ENCODE measurements at places on chromosomes 2 and 18.

DNA sequence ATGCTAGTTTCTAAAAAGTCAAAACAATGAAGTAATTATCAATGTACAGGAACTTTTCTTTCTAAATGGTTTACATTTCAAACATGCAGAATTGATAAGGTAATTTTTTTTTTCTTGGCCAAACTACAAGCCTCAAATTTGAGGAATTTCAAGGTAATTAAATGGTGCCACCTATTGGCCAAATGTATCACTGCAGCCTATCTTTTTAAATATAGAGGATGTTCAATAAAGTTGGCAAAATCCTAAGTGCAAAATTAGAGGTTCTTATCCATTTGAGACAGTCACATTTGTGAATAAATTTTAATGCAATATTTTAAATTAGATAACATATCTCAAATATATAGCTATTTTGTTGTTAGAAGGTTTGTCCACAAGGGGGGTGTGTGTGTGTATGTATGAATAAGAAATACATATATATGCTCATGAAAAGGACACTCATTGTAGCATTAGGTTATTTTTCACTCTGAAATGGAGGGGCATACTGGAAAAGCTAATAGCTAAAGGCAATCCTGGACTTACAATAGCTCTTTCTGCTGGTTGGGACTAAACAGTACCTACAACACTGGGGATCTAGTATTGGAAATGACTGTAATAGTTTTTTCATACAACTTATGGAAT is 26.2 kb downstream of the MMADHC start:
- peak; percentile 61 for DNase-seq

GRCh38 chr2:126686286-126686685 is 30.3 kb downstream of the GYPC start:
- DNase-seq: no peak

DNA sequence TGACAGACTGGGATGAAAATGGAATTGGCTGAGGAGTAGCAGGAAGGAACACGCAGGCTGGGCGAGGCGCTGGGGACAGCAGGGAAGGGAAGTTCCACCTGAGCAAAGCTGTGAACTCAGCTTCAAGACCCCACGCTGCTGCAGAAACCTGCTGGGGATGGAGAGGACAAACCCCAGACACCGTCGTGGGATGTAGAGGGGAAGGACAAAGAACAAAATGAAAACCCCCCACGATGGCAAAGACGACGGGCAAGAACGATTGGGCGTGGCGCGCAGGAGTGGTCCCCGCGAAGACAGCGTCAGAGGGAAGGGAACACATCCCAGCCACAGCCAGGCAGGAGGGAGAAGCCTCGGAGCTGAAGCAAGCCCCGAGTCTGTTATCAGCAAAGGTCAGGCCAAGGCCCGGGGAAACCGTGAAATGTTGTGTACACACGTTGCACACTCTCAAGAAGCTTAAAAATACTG is 222.9 kb downstream of the NDUFA10 start:
- DNase-seq: no peak

- DNase-seq: no peak
These were observed 27.3 kb downstream of the MYCN start for GRCh38 chr2:15967415-15968279.

- no peak for DNase-seq
These were observed 68.4 kb downstream of the TANK start for GRCh38 chr2:161228511-161229240.

DNA sequence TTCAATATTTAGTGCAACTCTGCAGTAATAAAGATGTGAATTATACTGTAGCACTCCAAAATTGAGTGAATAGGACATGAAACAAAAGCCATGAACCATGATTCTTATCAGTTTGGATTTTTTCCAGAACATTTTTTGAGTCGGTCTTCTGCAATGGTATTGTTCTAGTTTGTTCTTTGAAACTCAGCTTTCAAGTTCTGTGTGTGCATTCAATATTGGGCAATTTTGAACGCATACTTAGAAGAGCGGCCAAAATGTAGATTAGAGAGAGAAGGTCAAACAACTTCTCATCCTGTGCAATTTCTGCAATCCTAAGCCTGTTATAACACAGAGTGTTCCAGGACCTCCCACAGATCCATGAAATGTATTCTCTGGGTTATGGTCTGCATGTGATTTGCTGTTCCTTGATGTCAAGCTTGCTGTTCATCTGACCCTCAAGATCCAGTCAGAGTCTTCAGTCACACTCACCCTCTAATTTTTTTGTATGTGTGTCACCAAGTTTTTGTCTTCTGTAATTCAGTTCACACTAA is 48.3 kb downstream of the TSPYL6 start:
- DNase-seq: no peak

DNA sequence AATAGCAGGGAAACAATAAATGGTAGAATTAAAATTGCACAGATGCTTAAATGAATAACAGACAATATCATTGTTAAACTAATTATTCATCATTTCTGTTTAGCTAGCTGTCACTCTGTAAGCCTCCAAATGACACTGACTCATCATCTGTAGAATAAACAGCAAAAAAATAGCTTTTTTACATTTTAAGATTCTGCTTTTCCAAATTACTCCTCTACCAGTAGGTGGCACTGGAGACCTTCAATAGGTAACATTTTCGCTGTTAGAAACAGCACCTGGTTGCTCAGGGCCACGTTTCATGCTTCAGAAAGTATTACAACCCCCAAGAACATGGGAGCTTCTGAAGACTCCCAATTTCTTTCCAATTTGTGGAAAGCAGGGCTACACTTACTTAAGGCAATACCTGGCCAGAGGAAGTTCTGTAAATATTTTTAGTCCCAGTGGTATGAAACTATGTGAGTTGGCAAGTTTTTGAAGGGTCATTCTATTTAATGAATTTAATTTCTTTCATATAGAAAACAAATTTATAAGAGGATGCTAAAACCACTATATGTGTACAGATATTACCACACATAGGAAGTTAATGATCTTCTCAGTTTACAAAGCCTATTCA is 45.4 kb downstream of the TTN start:
- DNase-seq: peak; percentile 46

DNA sequence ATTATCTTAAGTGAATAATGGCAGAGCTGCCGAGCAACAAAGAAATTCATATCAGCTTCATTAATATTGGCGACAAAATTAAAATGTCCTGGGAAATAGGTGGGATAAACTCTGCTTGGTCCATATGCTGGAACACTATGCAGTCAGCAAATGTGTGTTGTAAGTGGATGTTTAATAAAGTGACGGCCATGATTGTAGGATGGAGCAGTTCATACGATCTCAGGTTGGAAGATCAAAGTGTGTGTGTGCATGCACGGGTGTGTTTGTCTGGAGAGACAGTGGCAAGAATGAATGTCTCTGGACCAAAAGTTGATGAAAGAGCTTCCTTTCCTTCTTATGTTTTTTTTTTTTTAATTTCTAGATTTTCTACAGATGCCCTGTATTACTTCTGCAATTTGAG is 14.8 kb downstream of the TWIST2 start:
- no peak for DNase-seq

GRCh38 chr2:238476258-238476657 is 49.5 kb downstream of the ASB1 start:
- no peak for DNase-seq

- no peak for DNase-seq
These were observed 18.6 kb downstream of the CAPN10 start for GRCh38 chr2:240604939-240605716.

DNA sequence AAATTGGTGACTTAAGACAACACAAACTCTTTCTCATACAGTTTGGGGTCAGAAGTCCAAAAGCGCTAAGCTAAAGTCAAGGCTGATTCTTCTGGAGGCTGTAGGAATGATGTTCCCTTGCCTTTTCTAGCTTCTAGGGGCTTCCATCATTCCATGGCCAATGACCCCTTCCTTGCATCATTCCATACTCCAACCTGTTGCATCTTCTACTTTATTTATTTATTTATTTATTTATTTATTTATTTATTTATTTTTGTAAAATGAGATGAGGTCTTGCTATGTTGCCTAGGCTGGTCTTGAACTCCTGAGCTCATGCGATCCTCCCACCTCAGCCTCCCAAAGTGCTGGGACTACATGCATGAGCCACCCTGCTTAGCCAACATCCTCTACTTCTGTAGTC is 44.7 kb upstream of the C1D start:
- no peak for DNase-seq

DNA sequence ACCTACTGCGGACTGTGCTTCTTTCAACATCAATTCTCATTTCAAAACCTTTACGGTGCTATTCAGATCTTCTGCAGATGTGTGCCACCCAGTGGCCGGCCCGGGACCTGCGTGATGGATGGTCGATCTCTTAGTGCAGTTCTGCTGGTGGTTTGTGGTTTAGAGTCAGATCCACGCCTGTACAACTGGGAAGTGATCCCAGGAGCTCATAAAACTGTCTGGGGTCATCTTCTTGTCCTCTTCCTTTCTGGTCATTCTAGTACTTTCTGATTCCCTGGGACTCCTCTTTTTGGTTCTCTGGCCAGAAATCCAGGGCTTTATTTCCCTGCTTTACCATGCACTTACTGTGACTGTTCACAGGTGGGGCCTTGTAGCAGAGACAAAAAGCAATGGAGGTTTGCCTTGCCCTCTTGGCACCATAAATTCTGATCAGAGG is 15.8 kb upstream of the SELENOI start:
- peak; percentile 95 for DNase-seq

DNA sequence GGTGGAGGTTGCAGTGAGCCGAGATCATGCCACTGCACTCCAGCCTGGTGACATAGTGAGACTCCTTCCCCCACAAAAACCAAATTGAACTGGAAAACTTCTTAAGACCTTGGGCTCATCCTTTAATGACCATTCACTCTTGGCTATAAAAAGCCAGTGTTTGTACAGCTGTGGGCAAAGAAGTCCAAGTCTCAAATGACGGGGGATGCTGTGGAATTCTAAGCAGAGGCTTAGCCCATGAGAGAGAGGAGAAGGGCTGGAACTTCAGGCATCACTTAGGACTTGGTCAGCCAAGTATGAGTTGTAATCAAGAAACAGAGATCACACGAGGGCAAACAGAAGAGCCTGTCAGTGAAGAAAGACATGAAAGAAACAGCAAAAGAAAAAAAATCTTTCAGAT is 79.3 kb upstream of the POU3F3 start:
- no peak for DNase-seq

DNA sequence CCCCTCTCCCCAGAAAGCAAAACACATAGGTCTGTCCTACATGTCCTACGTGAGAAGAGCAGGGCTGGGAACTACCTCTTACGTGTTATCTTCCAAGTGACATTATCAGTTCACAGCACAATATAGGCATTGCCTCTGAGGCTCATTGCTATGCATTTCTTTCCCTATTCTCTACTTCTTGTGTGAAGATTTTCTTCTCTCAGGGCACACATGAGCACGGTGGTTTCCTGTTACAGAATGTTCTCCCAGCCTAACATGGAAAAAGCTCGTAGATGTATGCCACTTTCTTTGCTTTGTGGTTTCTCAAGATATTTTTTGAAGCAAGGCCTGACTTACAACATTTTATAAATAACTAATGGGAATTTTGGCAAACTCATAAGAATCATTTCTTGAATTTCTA is 19.4 kb upstream of the DSC3 start:
- peak; percentile 14 for DNase-seq

- DNase-seq: no peak
These were observed 121.3 kb downstream of the NDUFA10 start for GRCh38 chr2:239903803-239904202.

DNA sequence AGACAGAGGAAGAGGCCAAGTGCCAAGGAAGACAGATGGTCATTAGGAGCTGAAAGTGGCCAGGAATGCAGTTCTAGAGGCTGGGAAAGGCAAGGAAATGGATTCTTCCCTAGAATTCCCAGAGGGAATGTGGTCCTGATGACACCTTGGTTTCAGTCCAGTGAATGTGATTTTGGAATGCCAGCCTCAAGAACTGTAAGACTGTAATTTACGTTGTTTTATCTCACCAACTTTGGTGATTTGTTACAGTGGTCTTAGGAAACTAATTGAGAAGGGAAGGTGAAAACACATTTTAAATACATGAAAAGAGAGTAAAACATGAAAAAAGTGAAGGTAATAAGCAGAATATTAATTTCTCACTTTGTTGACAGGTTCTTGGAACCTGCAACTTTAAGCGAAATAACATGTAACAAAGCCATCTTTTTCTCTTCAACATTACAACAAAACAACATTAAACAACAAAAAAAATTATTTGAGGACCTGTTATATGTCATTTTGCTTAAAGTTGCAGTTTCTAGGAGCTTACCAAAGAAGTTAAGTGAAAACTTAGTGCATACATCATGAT is 370.2 kb downstream of the METTL4 start:
- DNase-seq: no peak

GRCh38 chr2:77838441-77838840 is 316.3 kb upstream of the LRRTM4 start:
- no peak for DNase-seq

- DNase-seq: no peak
These were observed 108.6 kb downstream of the QPCT start for GRCh38 chr2:37453027-37453426.

DNA sequence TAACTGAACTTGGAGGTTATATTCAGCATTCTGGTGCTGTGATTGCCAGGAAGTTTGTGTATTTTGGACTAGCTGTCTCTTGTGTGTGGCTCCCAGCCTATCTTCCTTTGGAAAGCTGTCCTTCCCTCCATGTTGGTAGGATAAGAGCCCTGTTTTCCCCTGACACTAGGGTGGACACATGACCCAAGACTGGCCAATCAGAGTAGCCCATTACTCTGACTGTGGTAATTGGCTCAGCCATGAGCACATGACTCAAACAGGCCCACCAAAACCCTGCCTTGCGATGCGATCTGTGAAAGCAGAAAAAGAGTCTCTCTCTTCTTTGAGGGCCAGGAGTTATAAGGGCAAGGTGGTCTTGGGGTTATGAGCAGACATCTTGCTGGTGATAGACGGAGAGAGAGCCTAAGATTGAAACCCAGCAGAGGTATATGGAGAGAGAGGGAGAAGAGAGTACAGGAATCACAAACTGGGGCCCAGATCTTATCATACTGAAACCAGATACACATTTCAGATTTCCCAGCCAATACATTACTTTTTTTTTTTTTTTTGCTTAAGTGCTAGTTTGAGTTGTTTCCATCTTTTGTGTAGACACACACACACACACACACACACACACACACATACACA is 45.3 kb upstream of the SERPINE2 start:
- DNase-seq: no peak

DNA sequence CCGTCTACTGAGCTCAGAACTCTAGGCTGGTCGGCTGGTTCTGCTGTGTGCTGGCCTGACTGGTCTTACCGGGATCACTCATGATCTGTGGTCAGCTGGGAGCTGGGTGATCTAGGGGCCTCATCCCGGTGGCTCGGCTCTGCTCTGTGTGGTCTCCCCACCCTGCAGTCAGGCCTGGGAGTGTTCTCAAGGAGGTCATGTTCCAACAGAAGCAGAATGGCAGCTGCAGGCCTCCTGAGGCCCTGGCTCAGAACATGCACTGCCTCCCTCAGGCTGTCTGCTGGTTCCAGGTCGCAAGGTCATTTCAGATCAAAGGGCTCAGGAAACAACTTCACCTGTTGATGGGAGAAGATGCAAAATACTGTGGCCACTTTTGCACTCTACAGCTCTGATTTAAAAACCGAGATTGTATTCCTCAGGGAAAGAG is 81.1 kb upstream of the RFX8 start:
- no peak for DNase-seq

DNA sequence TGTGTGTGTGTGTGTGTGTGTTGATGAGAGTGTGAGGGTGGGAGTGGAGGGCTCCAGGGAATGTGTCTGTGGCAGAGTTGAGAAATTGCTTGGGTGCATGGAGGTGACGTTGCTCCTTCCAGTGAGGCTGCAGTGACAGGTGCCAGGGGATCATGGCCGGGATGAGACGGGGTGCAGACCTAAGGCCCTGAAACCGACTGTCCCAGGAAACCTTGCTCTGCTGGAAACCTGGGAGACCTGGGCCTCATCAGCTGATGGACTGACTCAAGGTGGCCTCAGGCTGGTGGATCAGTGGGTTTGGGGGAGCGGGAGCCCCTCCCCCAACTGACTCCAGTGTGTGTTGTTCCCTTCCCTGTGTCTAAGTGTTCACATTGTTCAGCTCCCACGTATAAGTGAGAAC is 56.6 kb downstream of the INHBB start:
- no peak for DNase-seq
